ENCODE measurements at places on chromosomes 16 and 17.
A peak's percentile ranks its signal among the peaks of the same experiment; 100 is the strongest.

- no peak for DNase-seq
These were observed 32.3 kb downstream of the PRMT7 start for GRCh38 chr16:68343137-68343536.

- no peak for DNase-seq
These were observed 195.2 kb downstream of the IRX5 start for GRCh38 chr16:55125818-55126385.

DNA sequence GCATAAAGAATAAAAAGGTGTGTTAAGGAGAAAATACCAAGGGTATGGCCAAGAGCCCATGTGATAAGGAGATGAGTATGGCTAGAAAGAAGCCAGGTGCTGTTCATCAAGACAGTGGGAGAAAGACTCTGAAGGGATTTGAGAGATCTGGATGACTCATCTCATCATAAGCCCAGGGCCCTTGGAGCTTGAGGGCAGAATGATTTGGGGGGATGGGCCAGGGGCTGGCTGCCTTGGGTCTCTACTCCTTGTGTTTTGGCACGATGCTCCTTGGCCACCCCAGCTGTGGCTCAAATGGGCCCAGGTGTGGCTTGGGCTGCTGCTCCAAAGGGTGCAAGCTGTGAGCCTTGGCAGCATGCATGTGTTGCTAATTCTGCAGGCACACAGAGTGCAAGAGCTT, 14.5 kb upstream of the TNFRSF13B start:
- DNase-seq: peak; percentile 74

DNA sequence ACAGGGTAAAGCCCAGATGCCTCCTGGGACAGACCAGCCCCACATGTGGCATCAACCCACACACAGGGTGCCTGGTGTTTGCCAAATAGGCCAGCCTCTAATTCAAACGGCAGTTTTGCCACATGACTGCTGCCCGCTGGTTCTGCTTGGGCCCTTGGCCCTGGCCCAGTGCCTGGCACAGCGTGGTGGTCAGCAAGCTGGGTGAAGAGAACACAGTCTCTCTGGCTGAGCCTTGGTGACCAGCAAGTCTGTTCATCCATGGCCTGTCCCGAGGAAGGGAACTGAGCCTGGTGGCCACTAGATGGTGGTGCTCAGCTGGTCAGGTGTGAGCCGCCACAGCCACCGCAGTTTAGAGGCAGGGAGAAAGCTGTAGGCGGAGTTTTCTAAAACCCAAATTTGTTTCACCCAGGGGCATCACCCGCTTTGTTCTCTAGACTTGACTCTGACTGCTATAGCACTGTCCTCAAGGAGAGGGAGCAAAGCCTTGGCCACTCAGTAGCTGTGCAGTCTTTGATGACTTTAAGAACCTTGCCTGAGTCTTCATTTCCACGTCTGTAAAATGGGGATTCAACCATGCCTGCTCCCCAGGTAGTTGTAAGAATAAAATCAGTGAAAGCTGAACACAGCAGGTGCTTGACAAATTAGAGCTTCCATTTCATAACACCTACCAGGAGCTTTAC, 4.7 kb upstream of the GFAP start:
- DNase-seq: peak; percentile 73

DNA sequence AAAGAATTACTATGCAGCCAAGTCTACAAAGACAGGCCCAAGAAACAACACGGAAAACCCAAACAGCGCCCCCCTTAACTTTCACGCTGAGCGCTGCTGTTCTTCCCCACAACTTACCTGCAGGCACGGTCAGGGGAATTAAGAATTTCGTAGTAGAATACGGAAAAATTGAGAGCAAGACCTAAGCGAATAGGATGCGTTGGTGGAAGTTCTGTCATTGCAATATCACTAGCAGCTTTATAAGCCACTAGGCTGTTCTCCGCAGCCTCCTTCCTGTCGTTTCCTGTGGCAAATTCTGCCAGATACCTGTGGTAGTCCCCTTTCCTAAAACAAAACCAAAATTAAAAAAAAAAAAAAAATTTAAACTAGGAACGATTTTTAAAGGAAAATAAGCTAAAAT, 39.0 kb downstream of the YWHAE start:
- DNase-seq: no peak

DNA sequence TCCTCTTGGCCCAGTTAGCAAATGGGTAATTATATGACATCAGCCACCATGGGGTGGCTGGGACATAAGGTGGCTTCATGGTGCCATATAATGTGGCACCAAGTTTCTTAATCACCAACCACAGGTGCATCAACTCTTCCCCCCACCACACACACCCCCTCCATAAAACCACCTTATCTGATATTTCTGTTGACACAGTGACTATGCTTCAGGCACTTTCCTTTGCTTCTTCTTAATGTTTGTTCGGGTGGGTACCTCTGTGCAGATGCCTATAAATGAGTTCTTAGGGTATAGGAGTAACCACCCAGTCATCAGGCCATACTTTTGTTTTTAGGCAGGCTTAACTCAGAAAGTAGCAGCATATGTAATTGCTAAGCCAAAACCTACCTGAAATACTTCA, 29.5 kb downstream of the RNF43 start:
- DNase-seq: no peak

DNA sequence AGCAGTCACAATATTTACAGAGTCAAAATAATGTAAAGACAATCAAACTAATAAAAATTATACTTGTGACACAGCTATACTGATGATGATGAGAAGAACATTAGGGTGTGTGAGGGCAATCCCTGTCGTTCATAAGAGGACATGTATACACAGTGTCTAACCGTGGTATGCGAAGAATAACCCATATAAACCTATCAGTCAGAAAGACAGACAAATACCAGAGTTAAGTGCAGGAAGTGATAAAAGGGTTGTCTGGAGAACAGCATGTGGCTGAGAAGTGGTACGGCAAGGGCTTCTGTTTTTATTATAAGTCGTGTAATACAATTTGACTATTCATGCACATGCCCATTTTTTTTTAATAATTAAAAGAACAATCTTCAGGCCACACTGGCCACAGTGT, 46.7 kb downstream of the LMF1 start:
- no peak for DNase-seq

- DNase-seq: no peak
These were observed 21.5 kb upstream of the CCL5 start for GRCh38 chr17:35901631-35902175.

DNA sequence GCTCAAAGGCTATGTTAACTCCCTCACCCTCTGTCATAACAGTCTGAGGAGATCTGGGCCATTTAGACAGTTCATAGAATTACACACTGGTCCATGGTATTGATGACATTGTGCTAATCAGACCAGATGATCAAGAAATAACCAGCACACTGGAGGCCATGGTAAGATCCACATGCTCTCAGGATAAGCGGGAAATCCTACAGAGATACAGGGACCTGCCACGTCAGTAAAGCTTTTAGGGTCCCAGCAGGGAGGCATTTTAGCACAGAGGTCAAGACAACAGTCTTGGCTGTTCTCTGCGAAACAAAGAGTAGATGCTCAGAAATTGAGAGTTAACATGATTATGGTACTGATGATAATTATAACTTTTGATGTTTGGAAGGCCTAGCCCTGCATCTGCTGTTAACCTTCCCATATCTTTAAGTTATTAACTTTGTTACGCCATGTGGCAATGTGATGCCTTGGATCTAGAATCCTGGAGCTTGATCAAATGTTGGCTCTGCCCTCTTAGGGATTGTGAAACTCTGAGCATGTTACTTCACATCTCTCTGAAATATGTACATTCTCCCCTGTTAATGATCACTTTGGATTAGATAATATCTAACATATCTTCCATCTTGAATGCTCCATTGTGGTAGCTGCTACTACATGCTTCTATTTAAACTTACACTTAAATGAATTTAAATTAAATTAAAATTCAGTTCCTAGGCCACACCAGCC, 172.0 kb upstream of the SOX9 start:
- DNase-seq: no peak

GRCh38 chr16:28623172-28623711, 13.4 kb upstream of the SULT1A1 start:
- DNase-seq: no peak

DNA sequence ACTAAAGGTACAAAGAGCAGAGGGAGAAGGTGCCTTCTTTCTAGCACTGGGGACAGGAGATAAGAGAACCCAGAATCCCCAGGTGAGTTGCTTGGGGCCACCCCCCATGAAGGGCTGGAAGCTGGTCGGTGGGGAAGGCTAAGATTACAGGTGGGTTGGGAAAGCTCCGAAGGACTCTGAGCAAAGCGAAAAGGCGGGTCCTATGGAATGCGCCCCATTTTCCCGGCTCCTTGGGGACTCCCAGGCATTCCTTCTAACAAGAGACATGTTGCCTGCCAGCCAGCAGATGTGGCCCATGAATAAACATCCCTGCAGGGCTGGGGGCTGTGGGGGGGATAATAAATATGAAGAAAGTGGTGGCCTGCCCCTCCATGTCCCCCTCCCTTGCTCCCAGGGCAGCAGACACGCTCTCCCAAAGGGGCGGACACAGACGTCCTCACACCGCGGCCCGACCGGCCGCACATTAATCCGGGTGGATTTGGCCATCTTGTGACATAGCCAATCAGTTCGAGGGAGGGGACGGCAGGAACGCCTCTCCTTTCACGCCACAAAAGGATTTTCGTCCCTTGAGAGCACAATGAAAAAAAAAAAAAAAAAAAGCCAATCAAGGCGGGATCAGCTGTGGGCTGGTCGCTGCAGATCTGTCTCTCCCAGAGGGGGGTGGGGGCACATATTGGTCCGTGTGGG, 98.5 kb downstream of the SOX9 start:
- DNase-seq: no peak

DNA sequence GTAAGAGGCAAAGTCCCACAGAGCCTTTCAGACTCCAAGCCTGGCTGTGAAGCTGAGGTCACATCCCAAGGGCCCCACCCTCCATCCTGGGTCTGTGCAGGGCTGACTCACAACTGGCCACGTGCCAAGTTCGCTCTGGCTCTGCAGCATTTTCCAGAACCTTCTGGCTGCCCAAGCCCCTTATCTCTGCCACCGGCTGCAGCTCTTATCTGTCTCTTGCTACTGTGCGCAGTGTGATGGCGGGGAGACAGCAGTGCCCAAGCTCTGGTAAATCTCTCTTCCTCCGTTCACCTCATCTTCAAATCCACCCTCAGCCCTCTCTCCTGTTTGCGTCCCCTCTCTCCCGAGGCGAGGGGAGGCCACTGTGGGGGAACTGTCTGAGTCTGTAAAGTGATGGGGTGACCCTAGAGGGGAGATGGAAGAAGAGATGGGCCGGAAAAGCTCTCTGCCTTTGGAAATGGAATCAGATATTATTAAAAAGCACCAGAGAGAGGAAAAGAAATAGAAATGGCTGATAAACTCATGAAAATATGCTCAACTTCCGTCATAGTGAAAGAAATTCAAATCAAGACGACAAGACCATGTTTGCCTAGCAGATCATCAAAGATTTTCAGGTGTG, 162.7 kb upstream of the CDC42EP4 start:
- peak; percentile 66 for DNase-seq

- DNase-seq: peak; percentile 95
These were observed at the start of gene DVL2 for GRCh38 chr17:7234083-7234951. DVL2 (minus strand) TSS chr17:7234517; CDS start chr17:7234262, 255 bp downstream.

DNA sequence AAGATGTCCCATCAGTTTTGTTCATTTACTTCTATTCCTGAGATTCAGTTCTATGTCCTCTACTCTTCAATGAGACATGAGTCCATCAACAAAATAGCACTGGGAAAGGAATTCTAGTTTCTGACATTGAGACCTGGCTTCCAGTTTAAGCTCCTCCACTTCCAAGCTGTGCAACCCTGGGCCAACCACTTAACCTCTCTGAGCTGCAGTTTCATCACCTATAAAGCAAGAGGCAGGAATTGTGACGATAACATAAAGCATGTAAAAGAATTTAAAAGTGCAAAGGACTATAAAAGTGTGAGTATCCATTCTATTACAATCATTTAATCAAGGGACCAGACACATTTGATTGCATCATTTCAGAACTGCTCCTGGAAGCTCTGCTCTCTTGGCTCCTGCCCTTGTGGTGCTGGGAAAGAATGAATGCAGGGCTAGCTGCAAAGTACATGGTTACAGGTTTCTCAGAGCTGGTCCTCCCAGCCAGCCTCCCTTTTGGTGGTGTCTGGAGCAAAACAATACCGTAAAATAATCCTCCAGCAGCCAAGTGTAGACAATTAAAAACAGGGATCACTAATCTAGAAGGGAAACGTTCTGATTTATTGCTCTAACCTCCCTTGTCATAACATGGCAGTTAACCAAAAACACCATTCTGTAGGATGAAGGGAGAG, 113.9 kb downstream of the VPS53 start:
- DNase-seq: no peak

- DNase-seq: no peak
These were observed 13.3 kb downstream of the NDUFAF8 start for GRCh38 chr17:81252326-81252986.

DNA sequence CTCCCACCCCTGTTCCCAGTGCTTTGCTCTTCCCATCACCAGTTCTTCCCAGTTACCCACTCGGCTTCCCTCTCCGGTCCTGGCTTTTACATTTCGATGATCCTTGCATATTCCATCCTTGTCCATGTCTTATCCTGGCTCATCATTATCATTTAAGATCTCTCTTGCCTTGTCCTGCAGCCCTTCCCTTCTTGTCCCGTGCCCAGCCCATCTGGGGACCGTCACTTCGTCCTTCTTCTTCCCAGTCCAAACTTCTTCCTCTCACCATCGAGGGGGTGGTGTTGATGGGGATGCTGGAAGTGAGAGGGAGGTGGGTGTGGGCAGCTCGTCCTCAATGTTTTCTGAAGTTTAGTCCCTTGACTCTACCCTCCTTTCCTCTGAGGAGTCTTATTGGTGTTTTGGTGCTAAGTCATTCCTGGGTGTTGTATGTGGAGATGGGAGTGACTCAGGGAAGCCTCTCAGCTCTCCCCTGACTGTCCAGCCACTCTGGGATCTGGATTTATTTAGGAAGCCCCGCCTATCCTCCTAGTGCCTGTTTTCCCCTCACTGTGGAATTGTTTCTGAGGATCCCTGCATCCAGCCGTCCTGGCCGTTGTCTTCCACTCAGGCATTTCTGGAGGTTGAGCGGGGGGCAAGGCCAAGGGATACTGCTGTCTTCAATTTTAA, 975 bp downstream of the SNX29 start:
- DNase-seq: peak; percentile 85

GRCh38 chr16:78624366-78624765, 524.9 kb downstream of the WWOX start:
- DNase-seq: no peak

- DNase-seq: peak; percentile 57
These were observed 47.3 kb downstream of the ZCCHC14 start for GRCh38 chr16:87445486-87445885.

GRCh38 chr16:17850581-17851250, 380.0 kb upstream of the XYLT1 start:
- DNase-seq: peak; percentile 17

GRCh38 chr16:81809567-81809966, 30.5 kb downstream of the PLCG2 start:
- DNase-seq: no peak

DNA sequence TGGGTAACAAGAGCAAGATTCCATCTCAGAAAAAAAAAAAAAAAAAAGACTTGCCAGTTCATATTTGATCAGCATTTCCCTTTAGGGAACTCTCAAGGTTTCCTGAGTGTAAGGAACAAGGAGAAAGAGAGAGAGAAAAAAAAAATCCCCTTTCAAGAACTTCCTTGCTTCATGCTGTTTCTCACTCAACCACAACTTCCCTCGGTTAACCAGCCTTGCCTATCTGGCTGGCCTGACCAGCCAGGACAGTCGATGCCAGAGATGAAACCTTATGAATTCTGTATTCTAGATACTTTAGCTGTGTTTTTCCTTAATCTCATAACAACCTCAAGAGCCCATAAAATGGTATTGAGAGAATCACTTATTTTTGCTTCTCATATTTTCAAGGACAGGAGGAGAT, 2.6 kb upstream of the N4BP1 start:
- DNase-seq: no peak
